ENCODE measurements at places on chromosomes 4 and X. TPM values are rescaled to one million over a fixed set of nuclear protein-coding genes. Genes with fewer than 3 reads are reported as not detected.

RBM3 gene
- total RNA-seq: 148 TPM

BGN gene
- 106 TPM for total RNA-seq

RASL11B gene
- total RNA-seq: 9.3 TPM

KLHL2 gene
- total RNA-seq: 29.5 TPM

SORCS2 gene
- total RNA-seq: 5.4 TPM

DNA sequence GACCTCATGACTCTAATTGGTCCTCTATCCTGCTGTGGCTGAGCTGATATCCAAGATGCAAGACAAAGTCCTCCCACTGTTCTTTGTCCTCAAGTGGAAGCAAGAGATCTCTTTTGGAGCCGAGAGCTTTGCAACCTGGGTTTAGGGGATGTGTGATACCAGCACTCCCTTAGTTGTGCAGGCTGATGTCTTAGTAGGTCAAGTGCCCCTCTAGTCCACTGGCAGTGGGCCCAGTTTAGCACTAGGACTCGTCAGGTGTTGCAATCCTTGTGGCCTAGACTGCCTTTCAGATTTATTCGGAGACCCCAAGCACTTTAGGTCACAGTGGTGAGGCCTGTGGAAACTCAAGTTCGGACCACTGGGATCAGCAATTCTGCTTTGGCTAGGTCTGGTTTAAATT lies 64.0 kb downstream of the GPRASP3 start:
- DNase-seq: no peak

- DNase-seq: no peak
Measured at GRCh38 chrX:124407226-124407625, 60.9 kb downstream of the SH2D1A start.

- no peak for DNase-seq
Measured at GRCh38 chr4:68077737-68078136, 51.9 kb downstream of the TMPRSS11F start.

- no peak for DNase-seq
Measured at GRCh38 chrX:155966876-155967275, 30.6 kb upstream of the IL9R start.

GRCh38 chr4:108830509-108831244 lies 67.8 kb upstream of the ETNPPL start:
- no peak for DNase-seq

GRCh38 chrX:150704030-150704613 lies 10.9 kb downstream of the MTMR1 start:
- DNase-seq: no peak

Measured in vagina (tissue), 2 donors.